ENCODE measurements at places on chromosomes 7 and 10.
A peak's percentile ranks its signal among the peaks of the same experiment; 100 is the strongest.

GRCh38 chr10:86698207-86698940 is 30.1 kb downstream of the LDB3 start:
- DNase-seq: no peak

DNA sequence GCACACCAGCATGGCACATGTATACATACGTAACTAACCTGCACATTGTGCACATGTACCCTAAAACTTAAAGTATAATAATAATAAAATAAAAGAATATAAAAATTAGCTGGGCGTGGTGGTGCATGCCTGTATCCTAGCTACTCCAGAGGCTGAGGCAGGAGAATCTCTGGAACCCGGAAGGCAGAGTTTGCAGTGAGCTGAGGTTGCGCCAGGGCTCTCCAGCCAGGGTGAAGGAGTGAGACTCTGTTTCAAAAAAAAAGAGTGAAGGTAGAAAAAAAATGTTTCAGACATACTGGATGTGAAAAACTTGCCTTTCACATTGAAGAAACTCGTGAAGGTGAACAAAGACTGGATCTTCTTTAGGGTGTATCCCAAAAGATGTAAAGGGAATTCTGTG is 26.7 kb downstream of the TSPAN14 start:
- DNase-seq: no peak

DNA sequence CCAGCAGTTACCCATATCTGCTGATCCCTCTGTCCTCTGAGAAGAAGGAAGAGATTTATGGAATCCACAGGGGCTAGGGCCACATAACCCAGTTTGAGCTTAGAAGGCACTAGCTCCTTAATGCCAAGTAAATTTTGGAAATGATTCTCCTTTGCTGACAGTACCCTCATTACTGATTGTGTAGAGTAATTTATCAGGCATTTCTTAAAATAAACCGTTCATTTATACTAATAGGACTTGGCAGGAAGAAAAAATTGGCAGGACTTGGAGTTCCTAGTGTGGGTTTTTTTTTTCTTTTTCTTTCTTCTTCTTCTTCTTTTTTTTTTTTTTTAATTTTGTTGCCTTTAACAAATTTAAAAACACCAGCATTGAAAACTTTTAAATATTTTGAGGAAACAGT is 645.7 kb downstream of the SUGCT start:
- no peak for DNase-seq

- DNase-seq: peak; percentile 92
These were observed 144.4 kb downstream of the DYNC1I1 start for GRCh38 chr7:95916573-95917297.

DNA sequence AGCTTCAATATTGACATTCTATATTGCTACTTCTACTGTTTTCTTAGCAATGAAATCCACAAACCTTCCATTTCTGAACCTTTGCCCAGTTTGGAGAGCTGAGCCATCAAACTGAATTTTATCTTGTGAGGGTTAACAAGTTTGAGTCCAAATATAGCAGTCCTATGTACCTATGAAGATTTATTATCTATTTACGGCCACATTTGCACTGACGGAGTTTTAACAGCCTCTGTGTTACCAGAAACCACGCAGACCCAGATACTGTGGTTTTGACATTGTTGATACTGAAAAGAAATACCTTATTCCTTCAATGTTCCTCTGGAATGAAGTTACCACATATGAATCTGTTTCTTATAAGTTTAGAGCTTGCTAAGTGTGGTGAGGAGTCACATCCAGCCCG is 172.6 kb downstream of the FGFR2 start:
- DNase-seq: no peak

- DNase-seq: no peak
These were observed 76.1 kb downstream of the LRRC4 start for GRCh38 chr7:127955051-127955531.

DNA sequence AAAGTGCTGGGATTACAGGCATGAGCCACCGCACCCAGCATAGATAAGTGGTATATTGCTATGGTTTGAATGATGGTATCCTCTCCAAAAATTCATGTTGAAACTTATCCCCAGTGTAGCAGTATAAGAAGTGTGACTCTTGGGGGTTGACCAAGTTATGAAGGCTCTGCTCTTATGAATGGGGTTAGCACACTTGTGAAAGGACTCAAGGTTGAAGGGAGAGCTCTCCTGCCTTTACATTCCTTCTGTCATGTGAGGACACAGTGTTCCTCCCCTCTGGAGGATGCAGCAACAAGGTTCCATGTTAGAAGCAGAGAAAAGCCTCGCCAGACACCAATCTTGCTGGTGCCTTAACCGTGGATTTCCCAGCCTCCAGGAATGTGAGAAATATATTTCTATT is 58.0 kb downstream of the ADK start:
- no peak for DNase-seq

DNA sequence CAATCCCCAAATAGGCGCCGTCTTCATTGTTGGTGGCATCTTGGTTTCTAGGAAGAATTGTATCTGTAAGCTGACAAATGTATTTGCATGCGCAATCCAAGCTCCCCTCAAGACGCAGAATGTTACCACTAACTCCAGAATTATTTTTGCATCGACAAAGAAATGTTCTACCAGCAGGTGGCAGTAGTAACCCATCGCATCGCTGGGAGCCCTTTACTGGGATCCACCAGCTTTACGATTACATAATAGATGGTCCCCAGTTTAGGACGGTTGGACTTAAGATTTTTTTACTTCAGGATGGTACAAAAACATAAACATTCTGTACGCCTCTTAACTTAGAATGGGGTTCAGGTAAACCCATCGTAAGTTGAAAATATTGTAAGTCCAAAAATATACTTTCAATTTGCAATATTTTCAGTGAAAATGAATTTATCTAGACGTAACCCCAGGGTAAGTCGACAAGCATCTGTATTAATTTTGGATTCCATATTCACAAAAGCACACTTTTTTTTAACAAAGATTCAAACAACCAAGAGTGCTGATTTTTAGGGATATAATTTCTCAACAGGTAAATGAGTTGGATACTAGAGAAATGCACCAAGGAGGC is 114.0 kb upstream of the COBL start:
- peak; percentile 30 for DNase-seq

Data from ovary (tissue), 10 donors.